Stimulated activated CD4-positive, alpha-beta T cell treated with anti-CD3 and anti-CD28 coated beads, Interleukin-15, amount 100 ng/mL, for 48 hours (primary cell): ENCODE measurements at places on chromosomes 4 and X.

DNA sequence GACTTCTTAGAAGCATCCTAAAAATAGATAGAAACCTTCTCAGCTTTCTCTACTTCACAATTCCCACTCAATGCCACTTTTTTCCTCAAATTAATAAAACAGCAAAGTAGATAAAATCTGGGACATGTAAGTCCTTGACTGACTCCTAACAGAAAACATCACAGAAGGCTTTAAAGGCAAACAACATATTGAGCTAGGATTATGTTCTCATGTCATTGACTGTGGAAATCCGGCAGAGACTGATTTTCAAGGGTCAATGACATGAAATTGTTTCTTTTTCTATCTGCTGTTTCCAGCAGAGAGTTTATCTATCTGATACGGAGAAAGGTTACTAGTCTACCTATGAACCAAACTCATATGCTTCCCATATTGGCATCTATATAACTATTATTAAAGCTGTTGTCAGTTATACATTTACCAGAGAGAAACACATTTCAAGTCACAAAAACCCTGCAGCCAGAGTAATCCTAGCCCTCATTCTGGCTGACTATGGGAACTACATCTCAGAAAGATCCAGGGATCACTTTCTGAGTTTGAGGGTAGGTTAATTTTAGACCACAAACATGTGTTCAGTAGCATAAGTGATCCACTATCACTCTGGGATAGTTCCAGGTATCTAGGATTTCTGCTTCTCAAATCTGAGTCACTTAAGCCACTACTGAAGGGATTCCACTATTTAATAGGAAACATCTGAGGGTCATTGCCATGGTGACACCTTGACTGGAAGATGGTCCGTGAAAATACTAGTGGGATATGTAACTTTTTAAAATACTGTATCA is 147.6 kb downstream of the PPP3CA start:
- DNase-seq: no peak

GRCh38 chr4:82599336-82599735 is 37.5 kb upstream of the TMEM150C start:
- no peak for DNase-seq

GRCh38 chr4:41625531-41625930 is 87.6 kb downstream of the LIMCH1 start:
- DNase-seq: no peak

DNA sequence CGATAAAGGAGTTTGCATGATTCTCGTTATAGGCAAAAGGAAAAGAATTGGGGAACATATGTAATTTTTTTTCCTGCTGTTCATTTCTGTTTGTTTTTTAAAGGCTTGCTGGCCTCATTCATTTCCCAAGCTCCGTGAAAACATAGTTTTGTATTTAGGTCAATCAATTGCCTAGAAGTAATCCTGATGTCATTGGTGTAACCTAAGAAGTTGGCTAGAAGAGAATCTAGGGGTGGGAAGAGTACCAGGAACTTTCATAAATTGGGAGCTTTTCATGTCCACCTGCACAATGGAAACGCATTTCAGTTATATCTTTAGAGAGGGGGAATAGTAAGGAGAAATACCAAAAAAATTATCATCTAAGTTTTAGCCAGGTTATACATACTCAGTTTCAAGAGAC is 3.8 kb downstream of the RAPGEF2 start:
- DNase-seq: no peak

GRCh38 chr4:87734936-87735335 is 64.4 kb upstream of the IBSP start:
- DNase-seq: no peak

GRCh38 chrX:41543025-41543424 is 95.9 kb downstream of the NYX start:
- no peak for DNase-seq

DNA sequence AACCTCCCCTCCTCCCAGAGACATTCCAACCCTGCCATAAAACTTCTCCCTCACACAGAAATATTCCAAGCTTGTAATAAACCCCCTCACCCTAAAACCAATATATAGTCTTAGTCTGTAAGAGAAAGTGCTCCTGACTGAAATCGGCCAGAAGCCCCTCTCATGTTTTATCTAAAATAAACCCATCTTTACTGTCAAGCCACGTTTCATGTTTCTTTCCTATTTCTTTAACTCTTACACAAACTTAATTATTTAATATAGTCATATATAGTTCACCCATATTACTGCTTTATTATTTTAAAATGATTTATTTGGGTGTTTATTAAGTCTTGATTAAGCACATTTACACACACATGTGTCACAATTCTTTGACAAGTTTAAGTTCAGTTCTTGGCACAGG is 191.3 kb upstream of the AADAT start:
- DNase-seq: no peak

GRCh38 chr4:114025176-114025777 is 45.8 kb upstream of the ARSJ start:
- DNase-seq: no peak

GRCh38 chrX:1102786-1103185 is 109.7 kb downstream of the CRLF2 start:
- no peak for DNase-seq

- no peak for DNase-seq
These were observed 211.1 kb downstream of the RELL1 start for GRCh38 chr4:37475087-37475486.

GRCh38 chrX:42948723-42949657 is 171.0 kb upstream of the PPP1R2C start:
- no peak for DNase-seq

DNA sequence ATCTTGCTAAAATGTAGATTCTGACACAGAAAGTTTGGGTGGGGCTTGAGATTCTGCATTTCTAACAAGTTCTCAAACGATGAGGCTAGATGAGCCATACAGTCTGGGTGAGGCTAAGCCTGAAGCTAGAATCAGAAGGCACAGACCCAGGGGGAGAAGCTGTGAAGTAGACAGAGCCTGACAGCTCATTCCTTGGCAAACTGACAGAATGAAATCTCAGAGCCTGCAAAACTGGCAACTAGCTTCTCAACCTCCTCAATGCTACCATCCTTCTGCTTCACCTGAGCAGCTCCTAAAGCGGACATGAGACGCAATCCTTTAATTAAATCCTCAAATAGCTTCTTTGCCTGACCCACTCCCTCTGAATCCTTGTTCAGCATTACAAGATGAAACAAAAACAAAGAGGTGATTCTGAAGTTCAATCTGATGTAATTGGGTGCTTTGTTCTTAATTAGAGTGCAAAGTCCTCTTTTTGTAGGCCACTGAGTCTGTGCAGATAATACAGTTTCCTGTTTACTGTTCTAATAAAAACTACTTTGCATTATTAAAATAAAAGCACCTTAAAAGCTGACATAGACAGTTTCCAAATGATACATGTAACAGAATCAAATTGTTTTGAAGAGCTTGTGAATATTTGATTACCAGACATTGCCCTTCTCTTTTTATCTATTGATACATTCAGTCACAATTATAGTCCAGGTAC is 71.0 kb upstream of the BMP2K start:
- no peak for DNase-seq

DNA sequence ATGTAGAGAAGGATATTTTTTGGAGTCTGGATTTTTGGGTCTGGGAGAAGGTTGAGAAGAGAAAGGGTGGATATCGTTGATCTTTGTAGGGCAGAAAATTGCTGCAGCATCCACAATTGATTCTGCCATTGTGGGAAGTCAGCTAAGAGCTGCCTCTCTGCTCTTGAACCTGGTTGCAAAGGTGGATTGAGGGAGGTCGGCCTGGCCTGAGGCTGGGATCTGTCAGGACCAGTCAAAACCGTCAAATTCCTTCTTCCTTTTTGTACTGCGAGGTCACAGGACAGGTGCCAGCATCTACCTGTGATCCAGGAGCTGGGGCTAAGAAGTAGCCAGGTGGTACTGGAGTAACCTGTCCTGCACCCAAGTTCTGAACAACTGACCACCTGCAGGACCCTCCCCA is 93.7 kb downstream of the SHOX start:
- DNase-seq: no peak
